ENCODE measurements at places on chromosomes 12 and 14. TPM values are rescaled to one million over a fixed set of nuclear protein-coding genes. Genes with fewer than 3 reads are reported as not detected.

Gene GYS2
- 0.11 TPM for polyA plus RNA-seq

Gene TAS2R30
- 0.22 TPM for polyA plus RNA-seq

DNA sequence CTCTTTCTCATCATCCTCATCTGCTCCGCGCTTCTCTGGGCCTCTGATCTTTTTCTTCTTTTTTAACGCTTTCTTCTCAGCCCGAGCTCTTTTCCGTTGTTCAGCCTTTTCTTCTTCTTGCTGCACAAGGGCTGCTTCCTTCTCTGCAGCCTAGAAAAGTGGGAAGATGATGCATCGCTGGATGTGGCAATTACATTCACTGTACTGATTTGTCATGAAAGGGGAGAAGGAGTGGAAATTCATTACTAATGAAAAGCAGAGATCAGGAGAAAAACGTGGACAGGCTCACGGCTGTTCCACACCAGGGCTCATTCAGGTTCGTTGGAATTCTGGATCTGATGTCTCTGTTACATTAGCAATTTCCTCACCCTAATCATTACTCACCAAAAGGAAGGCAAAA is 15.1 kb downstream of the FICD start:
- no peak for DNase-seq

GRCh38 chr14:75428230-75429104 is 645 bp downstream of the JDP2 start:
- DNase-seq: no peak

GRCh38 chr14:100857233-100857922 is 31.5 kb downstream of the MEG3 start:
- DNase-seq: no peak

GRCh38 chr12:94147991-94148738 is at the start of gene PLXNC1:
Gene PLXNC1 (plus strand): TSS chr12:94148577. CDS start chr12:94148972, 395 bp downstream.
- DNase-seq: no peak

Data from renal pelvis (tissue), 12 donors.